ENCODE measurements at places on chromosomes 13 and 19.

DNA sequence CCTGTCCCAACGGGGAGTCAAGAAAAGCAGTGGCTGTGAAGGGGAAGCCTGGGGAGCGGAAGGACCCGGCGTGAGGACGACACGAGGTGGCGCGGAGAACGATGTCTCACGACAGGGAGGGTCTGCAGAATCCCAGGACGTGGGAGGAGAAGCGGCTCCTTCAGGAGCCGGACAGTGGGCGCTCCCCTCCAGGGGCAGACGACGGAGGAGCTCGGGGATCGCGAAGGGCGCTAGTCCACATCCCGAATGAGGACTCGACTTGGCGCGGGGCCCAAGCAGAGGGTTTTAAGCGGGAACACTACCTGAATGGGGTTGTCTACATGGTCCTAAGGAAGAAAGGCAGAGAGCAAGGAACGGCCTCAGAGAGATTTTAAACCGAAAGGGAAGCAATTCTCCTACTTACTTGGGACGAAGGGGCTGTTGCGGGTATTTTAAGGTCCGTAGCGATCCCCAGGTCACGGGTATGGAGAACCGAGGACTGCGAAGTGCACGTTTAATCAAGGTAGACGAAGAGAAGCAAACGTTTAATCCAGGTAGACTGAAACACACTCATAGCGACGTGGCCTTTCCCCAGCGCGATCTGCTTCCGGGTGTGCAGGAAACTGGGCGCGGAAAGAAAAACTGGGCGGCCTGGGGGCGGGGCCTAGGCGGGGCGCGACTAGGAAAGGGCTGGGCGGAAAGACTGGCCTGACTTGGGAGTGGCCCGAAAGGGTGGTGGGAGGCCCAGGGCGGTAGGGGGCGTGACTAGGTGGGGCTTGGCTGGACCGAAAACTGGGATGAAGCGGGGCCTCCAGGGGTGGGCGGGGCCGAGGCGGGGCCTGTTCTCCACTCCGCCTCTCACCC is at the start of gene ZNF841:
ZNF841 (minus strand) TSS at position 594 of the 843 bp plus-strand sequence. CDS start 10,964 bp downstream, outside the sequence.
- DNase-seq = peak; percentile 83

GRCh38 chr19:28634019-28634328 is 579.0 kb downstream of the UQCRFS1 start:
- DNase-seq = no peak

DNA sequence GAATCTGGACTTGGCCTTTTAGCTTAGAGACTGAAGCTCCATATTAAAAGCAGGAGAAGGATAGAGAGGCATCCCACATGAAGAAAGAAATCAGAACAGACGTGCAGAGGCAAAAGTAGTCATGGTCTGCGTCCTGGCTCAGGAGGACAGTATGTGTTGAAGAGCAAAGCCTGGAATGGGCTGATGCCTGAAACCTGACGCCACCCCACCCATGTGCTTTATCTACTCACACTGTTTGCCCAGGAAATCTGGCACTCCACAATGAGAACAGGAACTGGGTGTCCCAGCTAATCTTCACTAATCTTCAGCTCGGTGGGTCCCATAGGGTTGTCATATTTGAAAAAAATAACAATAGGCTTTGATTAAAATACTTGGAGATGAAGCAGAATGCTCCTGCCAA is 549.0 kb upstream of the GPC6 start:
- no peak for DNase-seq

- no peak for DNase-seq
Measured at GRCh38 chr19:18596752-18597157, 8.2 kb downstream of the REX1BD start.

DNA sequence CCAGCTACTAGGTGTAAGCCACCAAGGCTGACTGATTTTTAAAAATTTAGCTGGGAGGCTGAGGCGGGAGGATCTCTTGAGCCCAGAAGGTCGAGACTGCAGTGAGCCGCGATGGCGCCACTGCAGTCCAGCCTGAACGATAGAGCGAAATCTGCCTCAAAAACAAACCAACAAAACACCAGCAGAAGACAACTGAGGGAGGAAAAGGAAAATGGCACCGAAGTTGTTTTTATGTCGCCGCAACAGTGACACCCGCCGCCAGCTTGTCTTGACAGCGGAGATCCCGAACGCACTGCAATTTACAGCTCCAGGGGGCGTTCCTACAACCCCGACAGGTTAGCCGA is 298 bp upstream of the FAM98C start:
- no peak for DNase-seq

GRCh38 chr13:111330066-111330610 is 9.7 kb downstream of the TEX29 start:
- DNase-seq = no peak

- no peak for DNase-seq
Measured at GRCh38 chr19:9721861-9722260, 46.7 kb downstream of the ZNF846 start.
